Endodermal cell (in vitro differentiated cells): ENCODE measurements at places on chromosomes 13 and 19. TPM values are rescaled to one million over a fixed set of nuclear protein-coding genes. Genes with fewer than 3 reads are reported as not detected.

KLF1 gene
- 0.63 to 0.91 TPM (median 0.80 TPM) in 3 replicates for total RNA-seq

DNA sequence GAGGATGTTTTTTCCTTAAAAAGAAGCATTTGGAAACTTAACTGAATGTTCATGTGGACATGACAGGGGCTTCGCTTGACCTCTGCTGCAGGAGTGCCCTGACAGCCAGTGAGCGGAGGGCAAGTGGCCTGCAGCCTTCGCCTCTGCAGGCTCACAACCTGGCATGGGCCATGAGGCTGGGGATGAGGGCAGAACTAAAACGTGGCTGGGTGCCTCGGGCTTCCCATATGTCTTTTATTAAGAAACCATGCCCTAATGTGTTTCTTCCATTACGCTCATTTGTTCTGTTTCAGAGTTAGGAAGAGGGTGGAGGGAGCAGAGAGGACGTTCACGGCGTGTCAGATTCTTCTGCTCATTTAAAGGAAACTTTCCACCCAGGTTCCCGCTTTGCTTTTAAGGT, 2.9 kb downstream of the ARHGEF7 start:
- DNase-seq = no peak

DNA sequence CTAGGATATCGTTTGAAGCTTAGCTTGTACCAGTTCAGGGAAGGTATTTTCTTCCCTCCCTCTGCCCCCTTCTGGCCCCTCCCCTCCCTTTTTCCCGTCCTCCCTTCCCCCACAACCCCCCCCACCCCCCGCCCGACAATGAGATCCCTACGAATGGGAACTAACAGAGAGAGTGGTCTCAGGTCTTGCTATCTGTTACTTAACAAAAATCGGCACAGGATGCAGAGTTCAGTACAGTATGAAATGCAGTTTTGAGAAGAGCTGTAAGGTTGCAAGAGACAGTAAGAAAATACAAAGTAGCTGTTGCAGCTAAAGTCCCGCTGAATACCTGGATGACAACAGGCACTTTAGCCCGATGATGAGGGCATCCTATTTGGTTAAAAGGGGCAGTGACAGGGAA, 3.1 kb upstream of the DACH1 start:
- peak; percentile 62 for DNase-seq

DNA sequence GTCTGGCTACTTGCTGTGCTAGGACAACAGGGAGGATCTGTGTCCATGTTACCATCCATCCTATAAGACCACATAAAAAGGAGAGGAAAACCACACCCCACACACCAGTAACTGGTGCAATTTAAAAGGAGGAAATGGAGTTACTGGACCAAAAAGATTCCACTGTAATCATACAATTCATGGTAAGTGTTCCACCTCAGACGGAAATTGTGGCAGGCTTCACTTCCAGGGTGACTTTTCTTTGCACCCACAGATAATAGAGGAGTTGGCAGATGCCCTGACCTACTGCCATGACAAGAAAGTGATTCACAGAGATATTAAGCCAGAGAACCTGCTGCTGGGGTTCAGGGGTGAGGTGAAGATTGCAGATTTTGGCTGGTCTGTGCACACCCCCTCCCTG, 2.4 kb downstream of the AURKC start:
- peak; percentile 7 for DNase-seq

DNA sequence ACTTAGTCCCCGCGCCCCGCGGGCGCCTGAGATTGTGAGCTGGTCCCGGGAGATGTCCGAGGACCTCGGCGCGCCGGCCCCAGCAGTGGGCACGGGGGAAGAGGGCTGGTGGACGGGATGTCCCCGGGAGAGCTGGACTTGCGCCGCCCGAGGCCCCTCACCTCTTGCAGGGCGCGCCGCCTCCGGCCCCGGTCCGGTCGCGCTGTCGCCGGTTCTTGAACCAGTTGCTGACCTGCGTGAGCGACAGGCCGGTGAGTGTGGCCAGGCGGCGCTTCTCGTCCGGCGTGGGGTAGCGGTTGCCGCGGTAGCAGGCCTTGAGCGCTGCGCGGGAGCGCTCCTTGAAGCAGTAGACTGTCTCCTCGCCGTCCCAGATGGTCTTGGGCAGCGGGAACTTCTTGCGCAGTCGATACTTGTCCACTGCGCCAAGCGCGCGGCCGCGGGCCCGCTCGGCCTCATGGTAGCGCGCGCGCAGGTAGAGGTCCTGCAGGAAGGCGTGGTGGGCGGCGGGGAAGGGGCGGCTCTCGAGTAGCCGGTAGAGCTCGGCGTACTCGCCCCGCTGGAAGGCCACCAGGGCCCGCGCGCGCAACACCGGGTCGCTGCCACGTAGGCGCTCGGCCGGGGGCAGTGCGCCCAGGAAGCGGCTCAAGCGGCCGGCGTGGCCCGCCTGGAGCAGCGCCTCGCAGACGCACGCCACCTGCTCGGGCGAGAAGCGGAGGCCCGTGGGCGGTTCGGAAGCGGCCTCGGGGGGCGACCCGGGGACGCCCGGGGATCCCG, 984 bp downstream of the SIX5 start:
- peak; percentile 85 for DNase-seq

PSG1 gene
- not detected in 3 replicates for total RNA-seq

ATP7B gene
- total RNA-seq = 17.6 to 31.4 TPM (median 29.2 TPM) in 3 replicates

- DNase-seq = peak; percentile 52
These were observed 9.9 kb upstream of the ZNF90 start for GRCh38 chr19:20067943-20068342.

KLK1 gene
- total RNA-seq = 0.75 and 1.5 TPM in 2 replicates

DNA sequence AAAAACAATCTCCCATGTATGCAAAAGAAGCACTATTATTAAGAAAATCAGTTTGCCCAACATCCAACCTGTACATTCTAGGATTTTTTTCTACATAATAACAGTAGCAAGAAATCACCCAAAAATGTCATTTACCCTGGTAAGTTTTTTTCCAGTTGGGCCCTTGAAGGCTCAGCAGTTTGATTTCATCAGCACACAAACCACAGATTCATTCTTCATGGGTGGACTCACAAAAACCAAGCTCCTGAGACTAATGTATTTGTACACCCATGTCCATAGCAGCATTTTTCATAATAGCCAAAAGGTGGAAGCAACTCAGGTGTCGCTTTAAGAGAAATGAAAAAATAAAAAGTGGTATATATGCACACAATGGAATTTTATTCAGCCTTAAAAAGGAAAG, 210.1 kb downstream of the TBC1D4 start:
- DNase-seq = no peak

ADGRE2 gene
- total RNA-seq = 0.07 to 0.75 TPM (median 0.59 TPM) in 3 replicates

GAPDHS gene
- not detected in 3 replicates for total RNA-seq

SIRT2 gene
- total RNA-seq = 9.7 and 10.4 TPM in 2 replicates

FSD1 gene
- 20.5 to 37.9 TPM (median 35.2 TPM) in 3 replicates for total RNA-seq

AMH gene
- 25.3 and 35.1 TPM in 2 replicates for total RNA-seq

GRCh38 chr19:18415178-18415867, 3.9 kb upstream of the SSBP4 start:
- no peak for DNase-seq

- no peak for DNase-seq
These were observed 1.2 kb downstream of the CD33 start for GRCh38 chr19:51226067-51226466.

SBK2 gene
- total RNA-seq = 3.3 to 7.6 TPM (median 3.7 TPM) in 3 replicates

DNA sequence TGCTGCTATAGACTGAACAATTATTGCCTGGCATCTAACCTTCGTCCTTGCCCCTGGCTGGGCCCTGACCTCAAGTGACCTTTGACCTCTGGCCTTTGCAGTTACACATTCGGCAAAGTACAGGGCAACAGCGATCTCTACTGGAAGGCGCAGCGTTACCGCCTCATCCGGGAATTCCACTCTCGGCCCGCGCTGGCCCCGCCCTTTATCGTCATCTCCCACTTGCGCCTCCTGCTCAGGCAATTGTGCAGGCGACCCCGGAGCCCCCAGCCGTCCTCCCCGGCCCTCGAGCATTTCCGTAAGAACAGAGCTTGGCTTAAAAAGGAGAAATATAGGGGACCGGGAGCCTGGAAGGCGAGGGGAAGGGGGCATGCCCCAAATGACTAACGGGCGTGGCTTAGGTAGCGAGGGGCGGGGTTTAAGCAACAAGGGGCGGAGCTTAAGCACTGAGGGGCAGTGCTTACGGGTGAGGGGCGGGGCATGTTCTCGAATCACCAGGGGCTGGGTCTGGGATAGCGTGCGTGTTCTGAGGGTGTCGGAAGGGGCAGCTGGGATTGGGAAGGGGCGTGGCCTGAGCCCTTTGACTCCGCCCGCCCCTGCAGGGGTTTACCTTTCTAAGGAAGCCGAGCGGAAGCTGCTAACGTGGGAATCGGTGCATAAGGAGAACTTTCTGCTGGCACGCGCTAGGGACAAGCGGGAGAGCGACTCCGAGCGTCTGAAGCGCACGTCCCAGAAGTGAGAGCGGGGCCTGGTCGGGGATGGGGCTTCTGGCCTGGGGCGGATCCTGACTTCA, 52.7 kb downstream of the TRPM4 start:
- peak; percentile 99 for DNase-seq

DNA sequence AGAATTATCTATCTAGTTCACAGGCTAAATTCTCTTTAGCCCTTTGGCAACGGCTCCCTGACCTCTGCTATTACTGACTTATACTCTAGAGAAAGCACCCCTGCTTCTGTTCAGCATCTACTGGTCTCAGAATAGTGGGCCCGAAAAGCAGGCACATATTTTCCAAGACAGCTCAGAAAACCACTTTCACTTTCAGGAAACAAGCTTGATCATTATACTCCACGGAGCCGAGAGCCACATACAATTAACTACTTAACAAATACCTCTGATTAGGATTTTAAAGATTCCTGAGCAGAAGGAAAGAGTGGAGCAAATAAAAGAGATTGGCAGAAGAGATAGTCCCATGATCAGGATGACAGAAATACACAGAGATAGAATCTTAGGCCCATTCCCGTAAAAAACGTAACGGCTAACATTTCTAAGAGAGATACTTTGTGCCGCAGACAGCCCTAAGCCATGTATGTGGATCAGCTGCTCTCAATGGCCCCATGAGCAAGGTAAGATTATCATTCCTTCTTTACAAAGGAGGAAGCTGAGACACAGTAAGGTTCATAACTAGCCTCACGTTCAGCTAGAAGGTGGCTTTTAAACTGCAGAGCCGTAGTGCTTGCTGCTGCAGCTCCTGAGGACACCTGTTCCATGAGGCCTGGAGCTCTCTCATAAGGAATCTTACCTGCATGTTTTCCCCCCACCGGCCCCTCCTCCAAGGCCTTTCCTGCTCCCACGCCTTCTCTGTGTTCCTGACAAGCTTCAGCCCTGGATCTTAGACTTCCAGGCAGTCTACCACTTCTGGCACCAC, 227.2 kb downstream of the FOXO1 start:
- DNase-seq = no peak

DNA sequence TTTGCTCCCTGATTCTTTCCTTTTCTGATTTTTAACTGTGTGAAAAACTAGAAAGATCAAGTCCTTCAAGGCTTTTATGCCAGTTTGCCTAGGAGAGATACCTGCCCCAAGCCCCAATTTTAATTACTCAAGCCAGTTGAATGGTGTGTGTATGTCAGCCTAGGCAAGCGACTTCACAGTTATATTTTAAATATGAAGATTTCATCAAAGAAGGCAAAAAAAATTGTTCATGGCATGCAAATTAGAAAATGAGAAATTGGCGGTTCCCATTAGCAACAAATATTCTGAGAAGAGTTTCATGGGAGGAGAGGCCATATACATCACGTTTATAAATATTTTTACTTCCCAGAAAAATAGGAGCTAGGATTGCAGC, 167.6 kb downstream of the SLC7A1 start:
- no peak for DNase-seq

GRCh38 chr19:34313188-34313587, 51.8 kb upstream of the GPI start:
- DNase-seq = no peak
